ENCODE measurements at places on chromosomes 6 and 20.

- DNase-seq: no peak
These were observed 238.2 kb upstream of the NOX3 start for GRCh38 chr6:155693573-155694418.

DNA sequence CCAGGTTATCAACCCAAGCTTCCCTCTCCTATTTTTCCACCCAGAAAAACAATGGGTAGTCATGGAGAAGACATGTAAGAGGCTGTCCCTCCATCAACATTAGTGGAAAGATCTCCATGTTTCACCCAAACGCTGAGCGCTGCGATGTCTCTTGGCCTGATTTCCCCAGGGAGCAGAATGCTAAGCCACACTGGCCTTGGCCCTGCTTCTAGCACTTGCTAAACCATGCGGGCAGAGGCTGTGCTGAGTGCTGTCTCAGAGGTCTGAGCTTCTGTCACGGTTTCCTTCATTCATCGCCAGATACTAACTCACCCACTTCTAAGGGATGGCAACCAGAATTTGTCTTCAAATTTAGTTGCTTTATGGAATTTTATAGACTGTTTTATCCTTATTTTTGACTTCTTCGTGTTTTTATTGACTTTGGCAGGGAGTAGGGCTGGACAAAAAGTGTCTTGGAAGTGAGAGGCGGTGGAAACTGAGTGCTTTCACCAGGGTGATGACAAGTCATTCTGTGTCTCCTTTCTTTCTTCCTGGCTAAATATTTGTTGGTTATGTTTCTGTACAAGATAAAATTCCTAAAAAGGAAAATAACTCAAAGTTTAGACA lies 181.4 kb upstream of the UST start:
- DNase-seq: no peak

GRCh38 chr6:158269657-158270056 lies 42.6 kb upstream of the TULP4 start:
- DNase-seq: no peak

GRCh38 chr6:73062130-73062529 lies 163.2 kb downstream of the KHDC1L start:
- no peak for DNase-seq

GRCh38 chr20:11012975-11013374 lies 339.2 kb upstream of the JAG1 start:
- DNase-seq: no peak

DNA sequence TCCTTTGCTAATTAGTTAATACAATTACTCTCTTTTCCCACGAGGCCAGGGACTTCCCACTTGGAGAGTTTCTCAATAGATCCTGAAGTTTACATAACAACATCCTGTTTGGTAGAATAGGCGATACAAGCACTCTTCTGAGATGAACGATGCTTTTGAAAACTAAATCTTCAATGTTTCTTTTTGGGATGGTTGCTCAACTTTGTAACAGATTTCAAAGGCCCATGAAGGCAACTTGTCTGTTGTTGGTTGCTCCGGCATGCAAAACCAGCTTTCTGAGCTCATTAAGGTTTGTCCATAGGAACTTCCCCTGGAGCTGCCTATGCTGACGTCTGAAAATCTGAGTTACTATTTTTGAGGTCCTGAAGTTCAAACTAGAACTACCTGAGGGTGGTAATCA lies 25.9 kb upstream of the ROS1 start:
- DNase-seq: peak; percentile 8

Measured in H4 (cell line).